ENCODE measurements at places on chromosomes 6 and 20.
A peak's percentile ranks its signal among the peaks of the same experiment; 100 is the strongest.

DNA sequence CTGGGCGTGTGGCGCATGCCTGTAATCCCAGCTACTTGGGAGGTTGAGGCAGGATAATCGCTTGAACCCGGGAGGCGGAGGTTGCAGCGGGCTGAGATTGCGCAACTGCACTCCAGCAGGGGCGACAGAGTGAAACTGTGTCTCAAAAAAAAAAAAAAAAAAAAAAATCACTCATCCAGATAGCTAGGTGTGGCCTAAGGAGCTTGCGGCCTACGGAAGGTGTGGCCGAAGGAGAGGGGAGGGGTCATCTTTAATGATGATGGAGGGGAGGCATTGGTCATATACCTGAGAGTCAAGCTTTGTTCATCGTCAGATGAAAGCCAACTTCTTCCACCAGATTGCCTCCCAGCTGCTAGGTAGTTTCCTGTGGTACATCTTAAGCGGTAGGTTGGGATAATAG lies 801 bp upstream of the PPARD start:
- no peak for DNase-seq

GRCh38 chr6:130239755-130240154 lies 17.0 kb upstream of the SAMD3 start:
- DNase-seq = no peak

DNA sequence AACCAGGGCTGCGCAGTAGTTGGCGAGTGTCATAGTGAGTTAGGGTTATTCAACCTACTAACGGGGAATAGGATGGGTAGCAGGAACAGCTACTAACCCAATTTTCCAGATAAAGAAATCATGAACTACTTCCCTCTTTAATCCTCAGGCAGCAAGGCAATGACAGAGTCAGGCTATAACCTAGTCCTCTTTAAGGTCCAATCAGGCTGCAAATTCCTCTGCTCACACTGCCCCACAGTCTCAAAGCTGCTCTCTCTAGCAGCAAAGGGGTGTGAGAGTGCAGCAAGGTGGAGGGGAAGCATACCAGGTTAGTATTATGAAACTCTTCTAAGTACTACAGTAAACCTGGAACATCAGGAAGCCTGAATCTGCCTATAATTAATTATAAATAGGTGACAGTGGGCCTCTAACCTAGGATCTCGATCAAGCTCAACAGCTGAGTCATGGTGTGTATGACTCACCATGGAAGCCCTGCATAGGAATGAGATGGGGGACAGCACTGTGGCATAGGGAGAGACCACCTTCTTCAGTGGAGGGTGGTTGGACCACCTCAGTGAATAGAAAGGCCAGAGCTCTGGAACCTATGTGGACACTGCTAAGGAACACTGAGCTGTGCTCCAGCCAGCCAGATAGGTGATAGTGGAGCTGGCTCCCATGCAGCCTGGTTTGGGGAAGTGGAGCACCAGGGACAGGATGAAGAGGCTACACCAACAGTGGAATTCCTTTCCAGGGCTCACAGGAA lies 7.9 kb downstream of the PEX6 start:
- DNase-seq = no peak

GRCh38 chr20:19823971-19824370 lies 65.9 kb downstream of the RIN2 start:
- no peak for DNase-seq

DNA sequence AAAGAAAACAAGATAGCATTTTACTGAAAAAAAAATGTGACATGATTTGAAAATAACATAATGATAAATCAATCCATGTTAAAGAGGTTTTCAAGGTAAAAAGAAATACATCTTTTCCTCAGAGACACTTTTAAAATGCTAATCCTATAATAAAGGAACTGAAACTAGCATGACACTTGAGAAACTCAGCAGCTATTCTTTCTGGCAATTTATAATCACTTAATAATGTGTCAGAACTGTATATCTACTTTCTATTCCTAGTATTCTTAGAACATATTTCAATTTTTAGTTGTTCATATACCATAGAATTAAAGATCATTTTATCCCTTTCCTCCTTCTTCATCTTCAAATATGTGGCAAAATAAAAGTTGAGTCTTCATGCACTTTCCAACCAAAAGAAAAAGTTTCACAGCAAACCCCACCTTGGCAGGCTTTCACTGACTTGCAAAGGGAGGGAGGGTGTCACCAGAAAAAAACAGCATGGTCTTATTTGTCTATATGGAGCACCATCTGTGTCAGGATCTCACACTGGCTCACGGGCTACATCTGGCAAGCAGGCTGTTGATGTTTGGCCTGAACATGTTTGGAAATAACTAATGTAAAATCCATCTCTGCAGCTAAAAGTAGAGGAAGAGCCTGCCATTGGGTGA lies 48.5 kb downstream of the FHL5 start:
- DNase-seq = no peak

GRCh38 chr6:128179876-128180438 lies 279.1 kb upstream of the THEMIS start:
- no peak for DNase-seq

GRCh38 chr6:154276810-154277628 lies 79.6 kb downstream of the IPCEF1 start:
- no peak for DNase-seq

DNA sequence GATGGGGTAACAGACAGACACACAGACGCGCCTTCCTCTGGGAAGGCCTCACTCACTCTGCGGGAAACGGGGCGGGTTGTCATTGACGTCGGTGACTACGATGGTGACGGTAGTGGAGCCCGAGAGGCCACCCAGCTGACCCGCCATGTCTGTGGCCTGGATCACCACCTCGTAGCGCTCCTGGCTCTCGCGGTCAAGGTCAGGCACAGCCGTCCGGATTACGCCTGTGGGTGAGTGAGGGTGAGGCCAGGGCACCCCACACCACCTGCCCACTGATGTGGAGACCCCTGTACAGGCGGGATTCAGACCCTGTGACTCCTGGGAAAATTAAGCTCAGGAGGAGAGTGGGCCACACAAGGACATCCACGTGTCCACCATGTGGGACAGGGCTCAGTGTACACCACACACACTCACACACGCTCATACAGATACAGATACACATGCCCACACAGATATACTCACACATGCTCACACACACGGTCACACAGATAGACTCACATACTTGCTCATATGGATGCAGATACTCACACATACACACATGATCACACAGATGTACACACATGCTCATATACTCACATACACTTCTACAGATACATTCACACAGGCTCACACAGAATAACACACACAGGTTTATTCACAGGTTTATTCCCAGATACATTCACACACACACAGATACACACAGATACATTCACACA lies 91.4 kb downstream of the CDH22 start:
- DNase-seq = no peak

- DNase-seq = no peak
Observed at GRCh38 chr6:152161501-152161900, 354.0 kb downstream of the ESR1 start.

DNA sequence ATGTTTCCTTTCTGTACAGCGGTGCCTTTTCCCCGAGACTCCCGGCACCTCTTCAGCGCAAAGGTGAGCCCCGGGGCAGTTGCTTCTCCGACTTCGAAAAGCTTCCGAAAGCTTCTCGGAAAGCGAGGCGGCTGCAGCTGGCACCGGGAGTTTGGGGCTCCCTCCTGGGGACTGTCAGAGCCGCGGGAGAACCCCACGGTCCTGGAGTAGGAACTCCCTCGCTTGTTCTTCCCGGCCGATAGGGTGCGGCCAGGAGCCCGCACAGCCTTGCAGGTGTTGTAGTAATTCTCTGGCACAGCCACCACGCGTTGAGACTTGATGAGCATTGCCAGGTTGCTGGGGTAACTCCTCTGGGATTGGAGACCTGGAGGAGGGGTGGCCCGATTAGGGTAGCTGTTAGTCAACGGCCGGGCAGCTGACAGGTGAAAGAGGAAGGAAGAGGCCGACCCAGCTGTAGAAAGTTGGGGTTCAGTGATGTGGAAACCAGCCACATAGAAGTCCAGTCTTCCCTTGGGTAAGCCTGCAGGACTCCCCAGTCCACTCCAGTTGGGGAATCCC lies 721 bp downstream of the KDM1B start:
- DNase-seq = peak; percentile 2

GRCh38 chr6:1841136-1841535 lies 231.4 kb downstream of the FOXC1 start:
- DNase-seq = no peak

DNA sequence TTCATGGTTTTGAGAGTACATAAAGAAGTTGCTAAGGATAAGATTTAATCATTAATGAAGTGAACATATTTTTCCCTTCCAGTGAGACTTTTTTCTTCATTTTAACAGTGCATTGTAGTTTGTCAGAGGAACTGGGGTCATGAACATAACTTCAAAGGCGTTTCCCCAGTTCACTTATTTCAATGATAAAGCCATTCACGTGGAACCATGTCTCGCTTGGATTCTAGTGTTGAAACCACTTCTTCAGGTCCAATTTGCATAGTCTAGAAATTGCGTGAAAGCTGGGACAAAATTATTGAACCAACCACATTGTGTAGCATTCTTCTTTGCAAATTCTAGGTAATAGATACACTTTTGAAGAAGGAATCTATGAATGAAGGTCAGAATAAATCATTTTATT lies 197.0 kb downstream of the CLIC5 start:
- DNase-seq = no peak

DNA sequence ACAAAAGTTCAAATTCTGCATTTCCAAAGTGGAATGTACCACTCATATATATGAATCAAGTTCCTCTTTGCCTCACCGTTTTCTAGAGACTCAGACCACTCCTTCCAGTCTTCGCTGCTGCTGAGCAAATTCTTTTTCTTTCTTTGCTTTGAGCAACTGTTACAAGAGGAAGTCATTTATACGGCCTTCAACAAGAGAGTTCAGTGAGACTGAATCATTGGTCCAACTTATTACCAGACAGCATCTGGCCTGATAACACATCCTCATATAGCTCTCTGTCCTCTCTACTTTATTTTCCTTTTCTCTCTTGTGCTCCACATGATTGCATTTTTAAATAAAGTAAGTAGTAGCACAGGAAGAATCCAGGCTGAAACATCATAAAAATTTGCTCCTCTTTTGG lies 652.7 kb downstream of the PHF3 start:
- DNase-seq = no peak

GRCh38 chr20:11047559-11047958 lies 373.8 kb upstream of the JAG1 start:
- no peak for DNase-seq

DNA sequence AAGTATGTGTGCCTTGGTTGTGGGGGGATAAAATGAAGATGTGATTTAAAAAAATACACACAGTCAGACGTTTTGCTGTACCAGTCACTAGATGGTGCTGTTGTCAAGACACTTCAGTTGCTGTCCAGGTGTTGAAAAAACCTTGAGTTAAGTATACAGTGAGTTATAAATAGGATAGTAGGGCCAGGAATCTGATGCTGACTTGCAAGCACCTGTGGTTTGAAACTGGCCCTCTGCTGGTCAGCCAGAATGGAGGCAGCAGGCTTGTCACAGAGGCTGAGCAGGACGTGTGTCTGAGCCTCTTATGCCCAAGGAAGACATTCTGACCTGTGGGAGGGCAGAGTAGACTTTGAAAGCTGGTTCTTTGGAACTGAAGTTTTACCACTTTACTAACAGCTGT lies 27.8 kb downstream of the RNF8 start:
- DNase-seq = no peak

- DNase-seq = no peak
Observed at GRCh38 chr6:150448221-150448620, 79.4 kb downstream of the IYD start.

GRCh38 chr20:56391596-56392131 lies 351 bp downstream of the AURKA start:
- no peak for DNase-seq

DNA sequence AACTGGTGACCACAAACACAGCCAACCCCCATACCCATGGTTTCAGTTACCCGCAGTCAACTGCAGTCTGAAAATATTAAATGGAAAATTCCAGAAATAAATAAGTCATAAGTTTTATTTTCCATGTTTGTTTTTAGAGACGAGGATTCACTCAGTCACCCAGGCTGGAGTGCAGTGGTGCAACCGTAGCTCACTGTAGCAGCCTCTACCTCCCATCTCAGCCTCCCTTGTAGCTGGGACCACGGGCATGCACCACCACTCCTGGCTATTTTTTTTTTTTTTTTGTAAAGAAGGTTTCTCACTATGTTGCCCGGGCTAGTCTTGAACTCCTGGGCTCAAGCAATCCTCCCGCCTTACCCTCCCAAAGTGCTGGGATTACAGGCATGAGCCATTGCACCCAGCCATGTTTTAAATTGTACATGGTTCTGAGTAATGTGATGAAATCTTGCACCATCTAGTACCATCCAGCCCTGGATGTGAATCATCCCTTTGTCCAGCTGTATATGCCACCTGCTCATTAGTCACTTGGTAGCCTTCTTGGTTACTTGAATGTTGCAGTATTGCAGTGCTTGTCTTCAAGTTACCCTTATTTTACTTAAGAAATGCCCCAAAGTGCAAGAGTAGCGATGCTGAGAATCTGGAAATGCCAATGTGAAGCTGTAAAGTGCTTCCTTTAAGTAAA lies 14.5 kb downstream of the CSNK2A1 start:
- no peak for DNase-seq

DNA sequence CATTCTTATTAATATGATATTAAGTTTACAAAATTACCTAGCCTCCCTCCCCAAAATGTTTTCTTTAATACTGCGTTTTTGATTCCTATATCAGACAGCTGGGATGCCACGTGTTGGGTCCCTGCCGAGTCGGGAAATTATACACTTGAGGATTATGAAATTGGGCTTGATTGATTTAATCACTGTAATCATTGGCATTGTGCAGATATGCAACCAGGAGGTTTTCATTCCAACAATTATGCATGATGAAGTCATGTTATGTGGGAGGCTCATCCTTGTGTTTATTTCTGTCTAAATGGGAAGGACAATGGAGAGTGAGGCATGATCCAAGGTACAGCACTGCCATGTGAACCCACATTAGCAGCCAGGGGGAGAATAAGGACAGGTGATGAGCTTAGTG lies 30.6 kb upstream of the RIPOR2 start:
- DNase-seq = no peak

DNA sequence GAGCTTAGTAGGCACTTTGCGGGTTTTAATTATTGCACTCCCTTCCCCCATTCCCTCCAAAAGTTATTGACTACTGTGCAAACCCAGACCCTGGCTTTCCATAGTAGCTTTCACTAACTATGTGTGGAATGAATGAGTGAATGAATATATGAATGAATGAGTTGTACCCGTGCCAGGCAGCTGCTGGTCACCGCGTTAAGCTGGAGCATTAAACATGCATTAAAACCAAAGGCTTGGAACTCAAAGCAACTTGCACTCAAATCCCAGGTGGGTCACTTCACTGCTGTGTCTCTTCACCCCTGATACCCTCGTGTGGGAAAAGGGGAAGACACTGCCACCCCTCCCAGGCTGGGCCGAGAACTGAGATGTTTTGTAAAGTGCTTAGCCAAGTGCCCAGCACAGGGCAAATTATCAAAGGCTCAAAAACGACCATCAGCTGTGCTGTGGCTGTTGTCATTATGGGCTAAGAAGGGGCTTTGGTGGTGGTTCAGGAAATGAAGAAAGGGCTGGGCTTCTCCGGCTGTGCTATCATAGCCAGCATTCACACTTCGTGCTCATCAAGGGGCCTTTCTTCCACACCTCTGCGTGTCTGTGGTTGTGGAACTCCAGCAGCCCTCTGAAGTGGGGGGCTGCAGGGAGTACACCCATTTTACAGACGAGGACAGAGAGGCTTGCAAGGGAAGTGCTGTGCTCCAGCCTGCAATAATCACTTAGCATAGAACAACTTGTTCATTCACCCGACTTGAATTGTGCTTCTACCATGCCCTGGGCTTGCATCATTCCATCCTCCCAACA lies 60.2 kb upstream of the STX16 start:
- DNase-seq = no peak

Measured in stimulated activated CD4-positive, alpha-beta T cell treated with anti-CD3 and anti-CD28 coated beads, Interleukin-1b, Interleukin-23, amount 100 ng/mL, for 1 hour (primary cell).